T-cell (primary cell): ENCODE measurements at places on chromosomes 5 and 9.
A peak's percentile ranks its signal among the peaks of the same experiment; 100 is the strongest.

DNA sequence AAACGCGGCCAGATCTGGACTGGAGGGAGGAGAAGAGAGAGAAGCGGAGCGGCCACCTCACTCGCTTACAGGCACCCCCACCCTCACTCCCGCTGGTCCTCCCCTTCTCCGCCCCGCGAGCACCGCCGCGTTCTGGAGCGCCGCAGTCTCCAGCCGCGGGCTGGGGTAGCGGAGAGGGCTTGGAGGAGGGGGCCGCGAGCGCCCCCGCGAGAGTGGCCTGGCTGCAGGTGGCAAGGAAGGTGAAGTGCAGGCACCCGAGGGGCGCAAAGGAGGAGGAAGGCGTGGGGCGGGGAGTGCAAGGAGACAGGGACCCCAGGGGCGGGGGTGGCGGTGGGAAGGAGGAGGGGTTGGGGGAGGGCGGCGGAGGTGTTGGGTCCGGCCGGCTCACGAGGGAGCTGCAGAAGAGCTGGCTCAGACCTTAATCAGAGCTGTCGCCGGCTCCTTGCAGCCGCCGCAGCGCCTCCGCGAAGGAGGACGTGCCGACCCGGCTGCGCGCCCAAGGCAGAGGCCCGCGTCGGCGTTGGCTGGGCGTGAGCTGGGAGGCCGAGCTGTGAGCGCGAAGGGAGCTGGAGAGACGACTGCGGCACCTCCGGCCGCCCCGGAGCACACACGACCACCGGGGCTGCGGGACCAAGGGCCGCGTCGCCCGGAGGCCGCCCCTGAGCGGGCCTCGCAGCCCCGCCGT lies at the start of gene DMRT3:
Gene DMRT3 (plus strand): TSS at position 398 of the 685 bp plus-strand sequence. CDS start 347 bp downstream, outside the sequence.
- no peak within 1 kb of the TSS for H3K27ac ChIP-seq
- no peak within 1 kb of the TSS for H3K4me3 ChIP-seq
- H3K36me3 ChIP-seq: no peaks in the 10 kb centered on the region
- peaks cover 2% of the 10 kb centered on the region for H3K4me1 ChIP-seq

GRCh38 chr5:76855961-76856360 lies 6.1 kb downstream of the S100Z start:
- peak overlapping the region; percentile 61 for H3K27ac ChIP-seq
- peak; percentile 32 for DNase-seq
- no peaks in the 10 kb centered on the region for H3K27me3 ChIP-seq
- H3K36me3 ChIP-seq: no peaks in the 10 kb centered on the region
- H3K4me3 ChIP-seq: no peak overlapping the region

GRCh38 chr5:67146574-67146973 lies 50.0 kb downstream of the CD180 start:
- H3K27me3 ChIP-seq: no peaks in the 10 kb centered on the region
- no peak for DNase-seq
- no peaks in the 10 kb centered on the region for H3K4me1 ChIP-seq
- peaks cover 9% of the 10 kb centered on the region for H3K36me3 ChIP-seq
- H3K4me3 ChIP-seq: no peak overlapping the region

- H3K4me3 ChIP-seq: no peak overlapping the region
- DNase-seq: no peak
- H3K27me3 ChIP-seq: no peaks in the 10 kb centered on the region
- H3K4me1 ChIP-seq: no peaks in the 10 kb centered on the region
Observed at GRCh38 chr5:173832386-173832785, 55.8 kb upstream of the CPEB4 start.

- no peak overlapping the region for H3K27ac ChIP-seq
- H3K4me3 ChIP-seq: no peak overlapping the region
- H3K4me1 ChIP-seq: peaks cover 5% of the 10 kb centered on the region
- H3K36me3 ChIP-seq: no peaks in the 10 kb centered on the region
- H3K27me3 ChIP-seq: no peaks in the 10 kb centered on the region
Observed at GRCh38 chr5:95667678-95668077, 15.1 kb downstream of the SPATA9 start.

DNA sequence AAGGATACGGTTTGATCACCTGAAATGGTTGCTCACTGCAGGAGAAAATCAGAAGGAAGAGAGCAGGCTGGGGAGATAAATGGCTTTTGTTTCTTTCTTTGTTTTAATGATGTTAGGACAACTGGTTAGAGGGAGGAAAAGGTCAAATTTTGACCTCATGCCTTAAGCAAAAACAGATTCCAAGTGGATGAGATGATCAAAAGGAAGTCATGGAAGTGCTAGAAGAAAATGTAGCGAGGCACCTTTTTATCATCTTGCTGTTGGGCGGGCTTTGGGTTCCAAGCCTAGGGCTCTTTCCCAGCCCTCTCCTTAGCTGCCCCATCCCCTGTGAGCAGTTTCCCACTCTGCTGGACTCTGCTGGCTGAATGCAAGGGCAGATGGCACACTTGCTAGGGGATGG lies 127.9 kb downstream of the ADAMTS2 start:
- no peaks in the 10 kb centered on the region for H3K4me1 ChIP-seq
- H3K27me3 ChIP-seq: peaks cover 19% of the 10 kb centered on the region
- no peak overlapping the region for H3K4me3 ChIP-seq
- DNase-seq: no peak
- H3K27ac ChIP-seq: no peak overlapping the region
- no peaks in the 10 kb centered on the region for H3K36me3 ChIP-seq

GRCh38 chr5:81665795-81666194 lies 85.1 kb downstream of the SSBP2 start:
- H3K36me3 ChIP-seq: no peaks in the 10 kb centered on the region
- no peaks in the 10 kb centered on the region for H3K4me1 ChIP-seq
- H3K27ac ChIP-seq: no peak overlapping the region

- H3K36me3 ChIP-seq: no peaks in the 10 kb centered on the region
- no peak for DNase-seq
- H3K4me1 ChIP-seq: peaks cover 9% of the 10 kb centered on the region
- H3K27ac ChIP-seq: no peak overlapping the region
Observed at GRCh38 chr9:105138306-105138801, 106.1 kb upstream of the SLC44A1 start.

DNA sequence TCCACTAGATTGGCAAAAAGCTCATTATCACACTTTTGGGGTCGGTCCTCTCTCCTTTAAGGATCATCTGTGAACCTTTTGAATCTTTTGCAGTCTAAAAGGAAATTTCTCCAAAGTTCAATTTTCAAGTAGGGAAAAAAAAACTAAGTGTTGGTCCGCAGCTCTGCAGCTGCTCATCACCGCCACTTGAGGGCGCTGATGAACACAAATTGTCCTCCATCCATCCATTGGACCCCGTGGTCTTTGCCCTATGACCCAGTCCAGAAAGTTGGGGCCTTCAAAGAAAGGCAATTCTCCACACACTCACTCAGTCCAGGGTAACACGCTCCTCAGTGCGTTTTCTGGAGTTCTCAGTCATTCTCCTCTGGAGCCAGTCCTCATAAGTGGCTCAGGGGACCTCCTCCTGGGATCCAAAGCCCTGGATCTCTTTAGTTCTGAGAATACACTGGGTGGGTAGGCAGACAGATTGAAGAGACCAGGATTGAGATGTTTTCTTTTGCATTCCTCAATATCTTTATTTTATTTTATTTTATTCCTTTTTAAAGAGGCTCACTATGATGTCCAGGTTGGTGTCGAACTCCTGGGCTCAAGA lies 63.6 kb upstream of the SLC28A3 start:
- no peak for DNase-seq
- no peak overlapping the region for H3K4me3 ChIP-seq
- H3K27ac ChIP-seq: no peak overlapping the region
- H3K36me3 ChIP-seq: no peaks in the 10 kb centered on the region

DNA sequence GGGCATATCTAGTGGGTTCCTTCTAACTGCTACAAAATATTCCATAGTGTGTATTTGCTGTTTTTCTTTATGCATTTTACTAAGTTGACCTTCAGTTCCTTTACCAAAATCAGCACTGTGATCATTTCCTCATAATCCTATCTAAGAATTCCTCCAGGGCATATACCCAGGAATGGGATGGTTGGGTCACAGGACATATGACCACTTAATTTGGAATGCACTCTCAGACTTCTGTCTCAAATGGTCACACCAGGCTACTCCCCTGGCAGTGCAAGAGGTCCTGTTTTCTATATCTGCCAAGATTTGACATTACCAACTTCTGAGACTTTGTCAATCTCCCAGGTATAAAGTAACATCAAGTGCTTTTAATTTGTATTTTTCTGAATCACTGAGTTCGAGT lies 63.9 kb downstream of the ADAMTS12 start:
- DNase-seq: no peak
- H3K27me3 ChIP-seq: no peaks in the 10 kb centered on the region
- H3K27ac ChIP-seq: no peak overlapping the region
- H3K4me3 ChIP-seq: no peak overlapping the region

DNA sequence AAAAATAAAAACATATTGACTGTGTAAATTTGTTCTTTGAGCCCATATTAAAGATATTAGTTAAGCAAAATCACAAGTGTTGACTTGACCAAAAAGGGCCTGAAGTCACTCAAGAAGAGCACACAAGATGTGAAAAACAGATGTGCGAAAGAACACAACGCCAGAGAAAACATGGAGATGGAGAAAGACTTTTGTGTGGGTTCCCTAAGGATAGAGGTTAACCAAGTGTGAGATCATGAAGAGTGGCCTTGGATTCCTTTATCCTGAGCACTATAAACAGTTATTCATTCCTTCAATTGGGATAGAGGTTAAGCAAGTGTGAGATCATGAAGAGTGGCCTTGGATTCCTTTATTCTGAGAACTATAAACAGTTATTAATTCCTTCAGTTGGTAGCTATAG lies 361.8 kb downstream of the CDH18 start:
- no peak for DNase-seq
- H3K4me3 ChIP-seq: no peak overlapping the region
- no peaks in the 10 kb centered on the region for H3K36me3 ChIP-seq
- H3K4me1 ChIP-seq: no peaks in the 10 kb centered on the region

GRCh38 chr9:93660352-93661046 lies 84.1 kb downstream of the PHF2 start:
- no peak for DNase-seq
- no peak overlapping the region for H3K4me3 ChIP-seq
- no peaks in the 10 kb centered on the region for H3K4me1 ChIP-seq
- peaks cover 58% of the 10 kb centered on the region for H3K36me3 ChIP-seq

GRCh38 chr5:153147891-153148623 lies 342.4 kb upstream of the GRIA1 start:
- no peak for DNase-seq
- no peaks in the 10 kb centered on the region for H3K36me3 ChIP-seq
- H3K4me1 ChIP-seq: no peaks in the 10 kb centered on the region
- no peak overlapping the region for H3K27ac ChIP-seq
